ENCODE measurements at places on chromosomes 16 and 17.

DNA sequence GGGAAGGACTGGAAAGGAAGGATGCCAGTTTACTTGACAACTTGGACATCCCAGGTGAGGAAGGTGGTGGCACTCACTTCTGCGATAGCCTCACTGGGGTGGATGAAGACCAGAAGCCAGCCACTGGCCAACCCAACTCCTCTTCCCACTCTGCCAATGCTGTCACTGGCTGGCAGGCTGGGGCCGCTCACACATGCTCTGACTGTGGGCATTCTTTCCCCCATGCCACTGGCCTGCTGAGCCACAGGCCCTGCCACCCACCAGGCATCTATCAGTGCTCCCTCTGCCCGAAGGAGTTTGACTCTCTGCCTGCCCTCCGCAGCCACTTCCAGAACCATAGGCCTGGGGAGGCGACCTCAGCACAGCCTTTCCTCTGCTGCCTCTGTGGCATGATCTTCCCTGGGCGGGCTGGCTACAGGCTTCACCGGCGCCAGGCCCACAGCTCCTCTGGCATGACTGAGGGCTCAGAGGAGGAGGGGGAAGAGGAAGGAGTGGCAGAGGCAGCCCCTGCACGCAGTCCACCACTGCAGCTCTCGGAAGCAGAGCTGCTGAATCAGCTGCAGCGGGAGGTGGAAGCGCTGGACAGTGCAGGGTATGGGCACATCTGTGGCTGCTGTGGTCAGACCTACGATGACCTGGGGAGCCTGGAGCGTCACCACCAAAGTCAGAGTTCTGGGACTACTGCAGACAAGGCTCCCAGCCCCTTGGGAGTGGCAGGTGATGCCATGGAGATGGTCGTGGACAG, 4.5 kb downstream of the ZNF646 start:
- H3K36me3 ChIP-seq: peaks cover 27% of the 10 kb centered on the region
- H3K4me1 ChIP-seq: peaks cover 10% of the 10 kb centered on the region
- no peak overlapping the region for H3K4me3 ChIP-seq
- no peak overlapping the region for H3K27ac ChIP-seq
- no peak for DNase-seq

GRCh38 chr17:39663688-39664580, 1.2 kb upstream of the TCAP start:
- peaks cover 11% of the 10 kb centered on the region for H3K4me1 ChIP-seq
- H3K27ac ChIP-seq: no peak overlapping the region
- peaks cover 21% of the 10 kb centered on the region for H3K36me3 ChIP-seq
- no peak overlapping the region for H3K4me3 ChIP-seq

- H3K27me3 ChIP-seq: no peaks in the 10 kb centered on the region
- no peaks in the 10 kb centered on the region for H3K36me3 ChIP-seq
- no peaks in the 10 kb centered on the region for H3K4me1 ChIP-seq
- DNase-seq: no peak
- H3K4me3 ChIP-seq: no peak overlapping the region
These were observed 417.1 kb upstream of the CDH11 start for GRCh38 chr16:65538976-65539375.

DNA sequence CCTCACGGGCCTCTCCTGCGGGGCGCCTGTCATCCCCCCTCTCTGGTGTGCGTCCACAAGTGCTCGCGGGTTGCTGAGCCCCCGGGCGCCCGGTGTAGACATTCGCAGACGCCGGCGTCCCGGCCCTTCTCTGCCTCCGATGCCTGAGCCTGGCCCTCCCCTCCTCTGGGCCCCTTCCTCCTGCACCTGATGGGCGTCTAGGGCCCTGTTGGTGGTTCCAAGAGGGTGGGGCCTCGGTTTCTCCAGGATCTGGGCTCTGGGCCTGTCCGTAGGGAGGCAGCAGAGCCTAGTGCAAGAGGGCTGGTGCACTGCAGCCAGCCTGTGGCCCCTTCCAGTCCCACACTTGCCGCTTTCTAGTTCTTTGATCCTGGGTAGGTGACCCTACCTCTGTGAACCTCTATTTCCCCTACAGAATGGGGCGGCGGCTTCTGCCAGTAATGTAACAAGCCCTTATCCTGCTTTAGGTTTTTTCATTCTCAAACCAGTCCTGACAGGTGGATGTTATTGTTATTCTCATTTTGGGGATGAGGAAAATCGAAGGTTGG, 623 bp downstream of the E4F1 start:
- peak overlapping the region; percentile 87 for H3K4me3 ChIP-seq
- no peaks in the 10 kb centered on the region for H3K36me3 ChIP-seq
- DNase-seq: no peak
- peak overlapping the region; percentile 82 for H3K27ac ChIP-seq
- no peaks in the 10 kb centered on the region for H3K27me3 ChIP-seq

- H3K27ac ChIP-seq: no peak overlapping the region
- no peaks in the 10 kb centered on the region for H3K36me3 ChIP-seq
- no peaks in the 10 kb centered on the region for H3K4me1 ChIP-seq
- H3K27me3 ChIP-seq: no peaks in the 10 kb centered on the region
These were observed 55.2 kb downstream of the CRISPLD2 start for GRCh38 chr16:84874983-84875382.

GRCh38 chr17:56186222-56186786, 33.0 kb downstream of the ANKFN1 start:
- no peaks in the 10 kb centered on the region for H3K27me3 ChIP-seq
- H3K4me3 ChIP-seq: no peak overlapping the region
- no peak for DNase-seq
- no peaks in the 10 kb centered on the region for H3K36me3 ChIP-seq

DNA sequence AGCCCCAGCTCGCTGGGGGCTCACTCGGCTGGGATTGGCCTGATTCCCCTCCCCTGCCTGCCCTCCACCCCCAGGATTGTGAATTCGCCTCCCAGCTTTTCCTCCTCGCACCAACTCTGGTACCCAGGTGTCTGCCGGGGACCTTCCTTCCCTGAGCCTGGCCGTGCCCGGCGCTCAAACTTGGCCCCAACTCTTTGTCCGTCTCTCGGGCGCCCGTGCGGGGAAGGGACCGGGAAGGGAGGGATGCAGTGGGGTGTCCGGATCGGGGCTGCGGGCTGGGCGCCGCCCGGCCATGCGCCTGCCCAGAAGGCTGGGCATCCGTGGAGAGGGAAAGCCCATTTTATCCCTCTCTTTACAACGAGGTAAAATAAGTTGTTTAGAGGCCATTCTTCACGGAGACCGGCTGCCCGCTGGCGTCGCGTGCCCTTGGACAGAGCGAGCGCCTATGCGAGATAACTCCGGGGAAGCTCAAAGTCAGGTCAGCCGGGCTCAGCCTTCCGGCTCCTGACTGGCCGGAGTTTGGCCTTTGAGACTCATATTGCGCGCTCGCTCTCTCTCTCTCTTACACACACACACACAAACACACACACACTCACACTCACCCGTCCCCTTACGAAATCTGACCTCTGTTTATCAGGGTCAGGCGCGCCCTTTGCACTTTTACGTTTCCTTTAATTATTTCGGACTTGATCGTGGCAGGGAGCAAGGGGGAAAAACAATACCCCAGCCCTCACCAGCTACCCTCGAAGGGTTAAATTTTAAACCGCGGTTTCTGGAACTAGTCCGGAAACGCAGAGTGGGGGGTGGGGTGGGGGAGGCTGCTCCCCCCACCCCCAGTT, 774 bp upstream of the MAF start:
- peak overlapping the region; percentile 55 for H3K27ac ChIP-seq
- H3K4me1 ChIP-seq: peaks cover 14% of the 10 kb centered on the region
- no peaks in the 10 kb centered on the region for H3K27me3 ChIP-seq
- H3K4me3 ChIP-seq: peak overlapping the region; percentile 75
- DNase-seq: peak; percentile 20
- H3K36me3 ChIP-seq: no peaks in the 10 kb centered on the region

GRCh38 chr16:58459344-58460218, 40.4 kb upstream of the NDRG4 start:
- H3K27me3 ChIP-seq: peaks cover 11% of the 10 kb centered on the region
- no peak overlapping the region for H3K4me3 ChIP-seq
- no peak overlapping the region for H3K27ac ChIP-seq

DNA sequence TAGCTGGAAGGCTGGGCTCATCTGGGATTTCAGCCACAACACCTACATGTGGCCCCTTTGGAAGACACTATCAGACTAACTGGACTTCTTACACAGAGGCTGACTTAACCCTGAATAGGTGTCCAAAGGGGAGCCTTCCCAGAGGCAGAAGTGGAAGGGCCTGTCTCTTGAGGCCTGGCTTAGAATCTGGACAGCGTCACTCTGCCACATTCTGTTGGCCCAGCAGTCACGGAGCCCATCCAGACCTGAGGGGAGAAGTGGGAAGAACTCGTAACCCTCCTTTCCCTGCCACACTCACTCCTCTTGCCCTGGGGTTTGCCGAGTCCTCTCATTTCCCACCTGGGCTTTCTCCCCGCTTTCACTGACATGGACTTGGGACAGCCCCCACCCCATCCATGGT, 170.5 kb downstream of the C16orf95 start:
- no peaks in the 10 kb centered on the region for H3K4me1 ChIP-seq
- H3K36me3 ChIP-seq: no peaks in the 10 kb centered on the region
- H3K27me3 ChIP-seq: no peaks in the 10 kb centered on the region
- no peak overlapping the region for H3K4me3 ChIP-seq
- H3K27ac ChIP-seq: no peak overlapping the region
- DNase-seq: no peak

DNA sequence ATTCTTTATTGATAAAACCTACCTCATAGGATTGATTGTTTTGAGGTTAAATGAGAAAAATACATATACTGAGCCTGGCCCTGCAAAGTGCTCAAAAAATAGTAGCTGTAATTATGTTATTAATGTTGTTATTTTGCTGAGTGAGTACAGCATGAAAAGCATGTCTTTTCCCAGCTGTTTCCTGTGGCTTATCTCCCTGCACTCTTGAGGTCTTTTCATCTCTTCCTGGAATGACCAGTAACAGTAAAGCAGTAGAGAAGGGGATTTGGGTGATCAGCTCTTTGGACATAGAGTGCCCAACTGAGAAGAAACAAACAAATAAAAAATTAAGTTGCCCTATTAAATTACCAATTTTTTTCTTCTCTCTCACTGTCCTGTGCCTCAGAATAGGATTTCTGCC, 53.7 kb downstream of the NFAT5 start:
- DNase-seq: no peak
- H3K27ac ChIP-seq: no peak overlapping the region
- no peaks in the 10 kb centered on the region for H3K4me1 ChIP-seq
- no peaks in the 10 kb centered on the region for H3K36me3 ChIP-seq
- H3K27me3 ChIP-seq: no peaks in the 10 kb centered on the region

DNA sequence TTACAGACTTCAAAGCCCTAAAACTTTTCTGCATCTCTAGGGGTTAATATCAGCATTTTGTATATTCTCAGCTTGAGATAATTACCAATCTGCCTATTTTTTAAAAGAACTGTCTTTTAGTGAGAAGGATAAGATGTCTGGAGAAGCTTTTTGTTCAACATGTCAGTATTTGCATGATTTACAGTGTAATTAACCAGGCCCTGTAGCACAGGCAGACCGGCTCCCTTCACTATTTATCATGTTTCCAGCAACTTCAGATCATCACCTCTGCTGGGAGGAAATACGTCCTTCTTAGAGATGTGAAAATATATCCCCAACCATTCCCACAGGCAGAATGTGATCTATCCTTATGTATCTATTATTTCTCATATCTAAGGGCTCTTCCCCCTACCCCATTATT, 8.6 kb upstream of the DDX52 start:
- DNase-seq: no peak
- H3K27me3 ChIP-seq: peaks cover 5% of the 10 kb centered on the region
- no peaks in the 10 kb centered on the region for H3K36me3 ChIP-seq
- H3K4me1 ChIP-seq: no peaks in the 10 kb centered on the region

Data from CD8-positive, alpha-beta memory T cell (primary cell).